Stimulated activated CD4-positive, alpha-beta T cell treated with anti-CD3 and anti-CD28 coated beads, TNF-alpha, amount 100 ng/mL, for 1 hour (primary cell): ENCODE measurements at places on chromosomes 12 and 14.

GRCh38 chr14:58744801-58745394, 107.1 kb downstream of the DACT1 start:
- DNase-seq, result no peak

- no peak for DNase-seq
These were observed 32.3 kb upstream of the INF2 start for GRCh38 chr14:104657101-104657524.

DNA sequence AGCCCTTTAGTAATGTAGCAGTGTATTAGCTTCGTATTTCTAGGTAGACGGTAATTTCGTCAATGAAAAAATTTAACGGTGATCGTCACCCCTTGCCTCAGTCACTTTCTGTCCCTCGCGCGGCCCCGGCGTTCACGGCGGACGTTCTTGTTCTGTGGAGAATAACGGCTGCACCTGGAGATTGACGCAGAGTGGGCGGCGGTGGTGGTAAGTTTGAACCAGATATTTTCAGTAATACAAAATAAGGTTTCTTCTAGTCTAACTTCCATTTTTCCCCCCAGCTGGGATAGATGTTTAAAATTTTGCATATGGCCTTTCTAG, 341 bp downstream of the ZNF10 start:
- DNase-seq, result no peak

DNA sequence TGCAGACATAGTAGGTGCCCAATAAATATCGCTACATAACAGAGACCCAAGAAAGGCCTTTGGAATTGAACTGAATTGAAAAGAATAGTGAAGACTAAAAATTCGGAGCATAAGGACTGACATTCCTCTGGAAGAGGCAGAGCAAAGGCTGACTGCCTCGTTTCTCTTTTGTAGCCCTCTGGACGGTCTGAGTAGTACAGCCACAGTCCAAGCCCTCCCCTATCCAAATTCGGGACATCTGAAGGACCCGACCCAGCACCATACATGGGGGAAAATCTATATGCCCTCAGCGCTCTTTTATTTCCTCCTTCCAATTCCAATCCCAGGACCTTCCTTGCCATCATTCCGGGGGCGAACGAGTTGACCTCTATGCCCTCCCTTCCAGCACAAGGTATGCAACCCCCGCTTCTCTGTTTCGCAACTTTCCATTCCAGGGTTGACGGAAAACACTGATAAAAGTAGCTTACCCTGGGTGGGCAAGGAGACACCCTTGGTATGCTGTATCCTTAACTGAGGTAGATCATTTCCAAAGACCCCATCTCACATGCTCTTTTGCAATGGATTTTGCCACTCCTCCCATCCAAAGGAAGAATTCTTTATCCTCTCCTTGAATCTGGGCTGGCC, 127.4 kb upstream of the MAP1LC3B2 start:
- no peak for DNase-seq

DNA sequence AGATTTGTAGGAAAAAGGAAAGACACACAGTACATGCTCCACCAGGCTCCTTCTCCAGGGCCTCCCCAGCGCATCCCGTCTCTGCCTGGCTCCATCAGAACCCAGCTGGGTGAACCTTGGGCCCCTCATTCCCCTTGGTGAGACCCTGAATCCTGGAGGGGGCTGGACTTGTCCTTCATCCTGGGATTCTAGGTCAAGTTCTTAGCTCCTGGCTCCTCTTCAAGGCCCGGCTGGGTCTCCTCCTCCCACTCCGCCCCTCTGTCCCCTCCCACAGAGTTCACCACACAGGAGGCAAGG, 49.2 kb downstream of the PSMA6 start:
- no peak for DNase-seq
